ENCODE measurements at places on chromosomes 13 and 19.

DNA sequence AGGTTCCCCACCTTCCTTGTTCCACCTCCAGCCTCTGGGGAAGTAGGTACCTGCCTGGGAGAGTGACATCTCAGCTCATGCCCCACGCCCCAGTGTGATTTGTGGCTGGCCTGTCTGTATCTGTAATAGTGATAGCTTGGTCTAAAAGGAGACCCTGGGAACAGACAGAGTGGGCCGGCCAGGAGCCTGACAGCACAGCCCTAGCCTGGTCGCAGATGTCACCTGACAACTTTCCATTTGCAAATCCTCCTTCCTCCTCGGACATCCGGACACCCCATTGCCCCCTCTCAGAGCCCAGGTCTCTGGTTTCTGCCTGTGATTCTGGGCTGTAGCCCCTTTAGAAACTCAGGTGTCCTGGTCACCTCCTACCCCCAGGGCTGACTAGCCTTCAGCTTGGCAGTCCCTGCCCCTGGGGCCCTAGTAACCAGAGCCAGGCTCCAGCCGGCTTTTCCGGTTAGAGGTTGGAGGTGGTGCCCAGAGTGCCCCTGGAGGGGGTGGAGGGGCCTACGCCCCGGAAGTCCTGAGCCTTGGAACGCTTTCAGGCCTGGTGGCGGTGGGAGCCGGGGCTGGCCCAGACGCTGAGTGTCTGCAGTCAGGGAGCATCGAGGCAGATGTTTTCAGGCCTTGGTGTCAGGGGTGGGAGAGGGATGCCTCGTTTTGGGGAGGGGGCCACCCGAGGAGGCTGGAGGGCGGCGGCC is 6.5 kb downstream of the LRRC8E start:
- DNase-seq = no peak

GRCh38 chr13:79833991-79834390 is 353.0 kb downstream of the NDFIP2 start:
- DNase-seq = no peak

DNA sequence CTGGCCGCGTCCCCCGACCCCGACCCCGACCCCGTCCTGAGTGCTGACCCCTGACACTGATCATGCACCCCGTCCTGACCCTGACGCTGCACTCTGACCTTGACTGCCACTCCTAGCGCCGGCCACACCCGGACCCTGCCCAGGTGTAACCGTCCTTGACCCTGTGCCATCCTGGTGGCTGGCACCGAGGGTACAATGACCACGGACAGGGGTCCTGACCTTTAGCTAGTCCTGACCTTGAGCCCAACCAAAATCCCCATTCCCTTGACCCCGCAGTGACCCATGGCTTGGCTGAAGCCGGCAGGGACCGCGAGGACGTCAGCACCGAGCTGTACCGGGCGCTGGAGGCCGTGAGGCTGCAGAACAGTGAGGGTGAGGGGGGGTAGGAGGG is 25.9 kb downstream of the CLEC4M start:
- no peak for DNase-seq

- no peak for DNase-seq
Observed at GRCh38 chr13:50979187-50979586, 69.6 kb downstream of the RNASEH2B start.

DNA sequence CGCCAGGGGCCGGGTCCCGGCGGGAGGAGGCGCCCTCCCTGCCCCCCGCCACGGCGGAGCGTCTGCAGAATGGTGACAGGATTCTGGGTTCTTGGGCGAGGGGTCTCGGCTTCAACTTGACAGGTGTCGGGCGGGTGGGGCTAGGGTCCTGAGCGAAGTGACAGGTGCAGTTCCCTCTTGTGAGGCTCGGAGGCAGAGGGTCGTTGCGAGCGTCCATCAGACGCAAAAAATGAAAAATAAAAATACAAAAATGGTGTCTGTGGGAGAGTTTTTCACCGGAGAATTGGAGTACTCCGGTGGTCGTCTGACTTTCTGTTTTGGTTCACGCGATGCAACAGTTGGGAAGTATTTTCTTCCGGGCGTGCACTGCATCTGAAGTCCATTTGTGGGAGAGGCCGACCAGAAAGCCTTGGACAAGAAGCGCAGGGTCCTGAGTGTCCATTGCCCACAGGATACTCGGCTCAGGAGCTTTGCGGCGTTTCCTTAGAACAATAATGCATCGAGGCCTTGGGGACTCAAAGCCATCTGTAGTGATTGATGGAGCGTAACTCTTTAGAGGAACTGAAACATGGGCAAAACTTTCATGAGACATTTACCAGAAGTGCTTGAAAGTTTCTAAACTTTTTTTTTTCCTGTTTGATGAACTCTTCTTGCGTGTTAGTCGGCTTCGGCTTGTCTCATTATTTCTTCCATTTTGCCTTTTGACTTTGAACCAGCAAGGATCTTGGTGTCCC is 759 bp downstream of the RB1 start:
- DNase-seq = no peak

- no peak for DNase-seq
Observed at GRCh38 chr13:41052441-41052840, 8.9 kb upstream of the WBP4 start.

DNA sequence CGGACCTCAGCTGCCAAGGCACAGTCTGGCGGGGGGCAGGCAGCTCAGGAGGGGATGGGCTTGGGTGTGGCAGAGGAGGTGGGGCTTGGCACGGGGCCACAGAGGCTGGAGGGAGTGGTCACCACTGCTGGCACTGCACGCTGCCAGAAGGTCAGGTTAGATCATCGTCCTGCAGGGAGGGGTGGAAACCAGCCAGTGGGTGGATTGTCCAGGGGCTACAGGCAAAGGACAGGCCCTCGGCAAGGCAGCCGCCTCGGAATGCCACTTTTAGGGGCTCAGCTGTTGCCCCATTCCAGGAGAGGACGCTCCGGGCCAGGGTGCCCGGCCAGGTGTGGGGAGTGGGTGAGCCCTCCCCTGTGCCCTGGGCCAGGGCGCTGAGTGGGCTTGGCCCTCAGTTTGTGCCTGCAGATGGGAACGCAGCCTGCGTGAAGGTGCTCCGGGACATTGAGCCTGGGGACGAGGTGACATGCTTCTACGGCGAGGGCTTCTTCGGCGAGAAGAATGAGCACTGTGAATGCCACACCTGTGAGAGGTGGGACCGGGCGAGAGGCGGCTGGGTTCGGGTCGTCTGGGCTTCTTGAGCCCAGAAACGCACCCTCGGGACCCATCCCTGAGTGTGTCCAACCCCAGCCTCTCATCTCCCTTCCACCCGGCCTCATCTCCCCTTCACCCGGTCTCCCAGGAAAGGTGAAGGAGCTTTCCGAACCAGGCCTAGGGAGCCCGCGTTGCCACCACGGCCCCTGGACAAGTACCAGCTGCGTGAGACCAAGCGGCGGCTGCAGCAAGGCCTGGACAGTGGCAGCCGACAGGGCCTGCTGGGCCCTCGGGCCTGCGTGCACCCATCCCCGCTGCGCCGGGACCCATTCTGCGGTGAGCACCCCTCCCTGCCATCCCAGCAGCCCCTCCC is 6.4 kb downstream of the KMT5C start:
- no peak for DNase-seq

- no peak for DNase-seq
Observed at GRCh38 chr19:45419396-45419795, 4.3 kb downstream of the ERCC1 start.

DNA sequence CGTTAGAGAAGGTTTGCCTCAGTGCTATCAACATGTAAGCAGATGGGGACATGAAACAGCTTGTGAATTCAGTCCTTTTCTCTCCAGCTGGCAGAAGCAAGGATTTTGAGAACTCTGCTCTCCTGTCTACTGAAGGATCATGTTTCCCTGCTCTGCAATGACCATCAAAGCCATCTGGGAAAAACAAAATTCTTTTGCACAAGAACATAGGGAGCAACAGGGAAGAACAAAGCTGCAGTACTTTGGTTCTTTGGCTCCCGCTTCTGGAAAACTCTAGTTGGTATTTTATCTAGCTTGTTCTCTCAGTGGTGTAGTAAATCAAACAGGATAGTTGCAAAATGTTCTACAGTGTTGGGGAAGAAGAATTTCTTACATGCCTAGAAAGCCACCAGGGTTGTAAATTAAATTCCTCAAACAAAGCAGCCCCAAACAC is 270.4 kb downstream of the ENOX1 start:
- DNase-seq = no peak

DNA sequence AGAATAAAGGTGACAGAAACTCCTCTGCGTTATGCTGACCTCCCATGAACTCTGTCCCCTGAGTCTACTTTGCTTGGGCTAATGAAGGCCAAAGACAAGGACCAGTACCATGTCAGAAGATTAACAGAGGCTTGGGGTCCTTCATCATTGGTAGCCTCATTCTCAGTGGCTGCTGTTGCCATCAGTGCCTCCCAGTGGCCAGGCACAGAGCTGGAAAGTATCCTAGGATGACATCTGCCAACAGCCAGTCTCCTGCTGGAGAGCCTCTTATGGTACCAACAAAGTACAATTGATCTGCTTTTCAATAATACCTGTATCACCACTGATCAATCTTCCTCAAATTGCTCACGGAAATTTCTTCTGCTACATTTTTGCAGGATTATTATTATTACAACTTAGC is 281.6 kb downstream of the DNAJC15 start:
- no peak for DNase-seq

GRCh38 chr19:21482863-21483276 is 22.5 kb upstream of the ZNF429 start:
- peak; percentile 48 for DNase-seq

GRCh38 chr13:63307228-63307627 is 1891.6 kb upstream of the PCDH20 start:
- no peak for DNase-seq

- DNase-seq = no peak
Observed at GRCh38 chr13:41056826-41057711, 4.2 kb upstream of the WBP4 start.

GRCh38 chr19:13094771-13095392 is 7.8 kb downstream of the LYL1 start:
- no peak for DNase-seq

DNA sequence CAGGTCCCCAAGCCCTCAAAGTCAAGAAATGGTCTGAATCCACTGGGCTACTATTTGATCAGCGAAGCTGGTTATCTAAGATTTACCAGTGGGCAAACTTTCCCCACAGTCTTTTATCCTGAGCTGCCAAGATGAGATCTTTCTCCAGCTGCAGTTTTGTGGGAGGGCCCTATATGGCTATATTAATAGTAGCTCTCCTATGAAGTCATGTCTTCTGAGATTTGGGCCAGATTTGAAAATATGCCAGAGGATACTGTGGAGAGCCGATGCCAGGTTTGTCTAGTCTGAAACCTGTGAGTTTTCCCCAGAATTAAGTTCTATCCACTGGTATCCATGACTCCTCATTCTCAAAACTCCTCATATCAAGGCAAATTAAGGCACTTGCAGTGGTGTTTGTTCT is 173.2 kb downstream of the FLT1 start:
- no peak for DNase-seq

- DNase-seq = no peak
Observed at GRCh38 chr13:50026788-50027473, 11.7 kb downstream of the KCNRG start.

GRCh38 chr13:86569119-86569518 is 769.9 kb upstream of the SLITRK6 start:
- DNase-seq = no peak

Measured in stimulated activated CD8-positive, alpha-beta memory T cell treated with anti-CD3 and anti-CD28 coated beads, Interleukin-4, amount 100 ng/mL, for 1 hour (primary cell).